ENCODE measurements at places on chromosomes 3 and 15.

DNA sequence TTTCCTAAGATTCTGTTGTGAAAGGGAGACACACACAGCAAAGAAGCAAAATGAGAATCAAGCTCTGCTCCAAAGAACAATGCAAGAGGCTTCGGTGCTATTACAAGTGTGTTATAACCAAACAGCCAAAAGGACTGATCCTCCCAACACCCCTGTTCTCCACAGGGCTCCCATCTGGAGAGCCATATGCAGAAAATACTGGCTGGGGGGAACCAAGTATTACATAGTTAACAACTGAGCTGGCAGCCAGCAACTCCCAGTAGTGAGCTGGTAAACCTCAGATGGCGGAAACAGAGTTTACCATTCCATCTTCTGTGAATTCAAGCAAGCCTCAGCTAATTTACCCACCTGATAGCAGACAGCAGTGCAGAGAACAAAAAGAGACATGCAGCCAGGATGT lies 156.4 kb downstream of the NTRK3 start:
- no peak for DNase-seq

DNA sequence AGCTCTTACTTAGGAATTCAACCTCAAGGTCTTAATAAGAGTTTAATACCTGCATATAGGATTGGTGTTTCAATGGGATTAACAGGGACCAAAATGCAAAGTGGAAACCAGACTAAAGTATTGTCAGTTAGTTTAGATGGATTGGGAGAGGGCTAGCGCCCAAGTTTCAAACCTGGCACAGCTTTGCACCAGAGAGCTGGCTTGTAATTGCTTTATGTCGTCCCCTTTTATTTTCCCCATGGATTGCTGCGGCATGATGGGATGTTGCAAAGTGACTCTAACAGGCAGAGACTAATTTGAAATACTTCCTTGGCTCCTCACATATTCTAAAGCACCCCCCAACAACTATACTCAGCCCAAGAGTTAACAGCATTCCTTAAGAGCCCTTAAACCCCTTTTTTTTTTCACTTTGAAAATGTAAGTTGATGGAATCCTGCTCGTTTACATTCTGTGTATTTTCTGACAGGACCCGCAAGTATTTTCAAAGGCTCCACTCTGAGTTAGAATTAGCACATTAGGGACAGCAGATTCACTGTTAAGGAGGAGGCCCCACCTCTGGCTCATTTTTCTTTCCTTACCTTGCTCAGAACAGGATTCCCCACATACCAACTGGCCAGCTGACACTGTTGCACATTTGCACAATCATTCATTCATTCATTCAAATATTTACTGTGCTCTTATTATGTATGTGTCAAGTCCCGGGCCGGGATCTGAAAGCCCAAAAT lies 214.2 kb downstream of the ERC2 start:
- no peak for DNase-seq

- no peak for DNase-seq
Observed at GRCh38 chr15:98952381-98952803, 55.2 kb downstream of the PGPEP1L start.

- DNase-seq: no peak
Observed at GRCh38 chr3:66139415-66139814, 81.4 kb upstream of the SLC25A26 start.

DNA sequence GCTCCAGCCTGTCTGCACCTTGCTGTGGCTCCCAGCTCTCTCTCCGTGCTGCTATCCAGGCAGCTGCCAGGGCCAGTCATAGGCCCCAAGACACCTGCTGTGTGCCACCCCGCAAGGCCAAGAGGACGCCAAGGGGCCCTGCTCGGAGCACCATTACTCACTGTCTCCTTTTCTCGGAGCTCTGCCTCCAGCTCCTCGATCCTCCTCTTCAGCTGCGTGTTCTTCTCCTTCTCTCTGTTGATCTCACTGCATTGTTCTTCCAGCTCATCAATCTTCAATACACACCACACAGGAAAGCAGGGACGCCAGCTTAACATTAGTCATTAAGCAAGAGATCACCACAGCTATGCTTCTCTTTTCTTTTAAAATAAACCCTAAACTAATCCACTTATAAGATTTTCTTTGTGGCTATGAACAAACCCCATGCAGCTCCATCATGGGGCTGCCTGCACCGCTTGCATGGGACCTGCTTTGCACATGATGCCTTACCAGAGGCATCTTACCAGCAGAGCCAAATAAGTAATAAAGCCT lies 42.6 kb downstream of the WHAMM start:
- DNase-seq: no peak

- DNase-seq: no peak
Observed at GRCh38 chr15:39934397-39935071, 619 bp downstream of the EIF2AK4 start.

DNA sequence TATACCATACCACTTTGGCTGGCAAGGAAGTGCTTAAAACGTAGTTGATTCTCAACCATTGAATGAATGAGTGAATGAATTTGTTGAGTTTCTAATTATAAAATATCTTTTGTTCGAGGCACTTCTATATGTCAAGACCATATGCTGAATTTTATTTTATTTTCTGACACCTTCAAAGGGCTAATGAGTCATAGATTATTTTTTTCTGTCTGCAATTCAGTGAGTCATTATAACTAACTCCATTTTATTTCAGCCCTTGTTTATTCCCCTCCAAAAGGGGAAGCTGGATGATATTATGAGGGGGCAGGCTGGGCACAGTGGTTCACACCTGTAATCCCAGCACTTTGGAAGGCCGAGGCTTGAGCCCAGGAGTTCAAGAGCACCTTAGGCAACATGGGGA lies 142.4 kb downstream of the P2RY1 start:
- no peak for DNase-seq

DNA sequence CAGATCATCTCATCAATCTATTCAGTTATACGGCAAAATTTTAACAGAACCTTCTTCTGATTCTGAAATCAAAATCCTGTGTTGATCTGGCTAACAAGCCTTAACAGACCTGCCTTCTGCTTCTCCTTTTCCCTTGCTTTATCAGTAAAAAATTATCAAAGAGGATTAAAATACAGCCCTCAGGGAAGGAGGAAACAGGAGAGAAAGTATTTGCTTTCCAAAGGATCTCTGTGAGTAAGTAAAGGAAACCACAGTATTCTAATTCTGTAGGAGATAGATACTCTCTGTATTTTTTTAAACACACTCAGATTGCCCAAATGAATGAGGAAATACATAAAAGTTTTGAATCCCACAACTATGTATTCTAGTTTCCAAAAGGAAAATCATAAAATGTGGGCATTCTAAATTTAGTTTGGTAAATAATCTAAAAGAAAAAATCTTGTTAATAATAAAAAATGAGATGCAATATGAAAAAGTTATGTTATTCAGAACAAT lies 221.8 kb downstream of the ZIC1 start:
- no peak for DNase-seq

All from NCI-H1092 (cell line).